Brain (organoid and tissue), 16 donors: ENCODE measurements at places on chromosomes 3 and 15. TPM values are rescaled to one million over a fixed set of nuclear protein-coding genes. Genes with fewer than 3 reads are reported as not detected.

Gene KNG1
- 0.15 TPM for polyA plus RNA-seq

Gene ESYT3
- polyA plus RNA-seq, result 0.53 TPM

Gene DUOXA2
- polyA plus RNA-seq, result not detected

Gene ILDR1
- polyA plus RNA-seq, result 1.2 TPM
